Stimulated activated CD4-positive, alpha-beta T cell treated with anti-CD3 and anti-CD28 coated beads, Interleukin-2, amount 100 ng/mL, for 4 hours (primary cell): ENCODE measurements at places on chromosomes 12 and 14.

DNA sequence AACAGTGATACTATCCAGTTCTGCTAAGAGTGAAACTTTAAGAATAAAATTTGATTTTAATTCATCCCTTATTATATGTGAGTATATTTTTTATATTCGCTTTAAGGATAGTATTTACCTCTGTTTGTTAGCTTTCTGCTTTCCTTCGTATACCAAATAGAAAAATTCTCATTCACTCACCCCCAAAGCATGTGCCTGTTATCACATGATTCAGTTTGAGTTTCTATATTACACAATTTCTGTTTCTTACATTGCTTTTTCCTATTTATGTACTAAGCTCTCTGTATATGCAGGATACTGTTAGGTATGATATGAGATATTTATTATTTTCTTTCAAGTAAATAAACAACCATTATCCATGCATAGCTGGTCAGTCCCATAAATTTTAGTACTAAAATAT, 275.2 kb downstream of the FBXL14 start:
- no peak for DNase-seq

- no peak for DNase-seq
Observed at GRCh38 chr12:97685360-97685759, 222.8 kb downstream of the RMST start.

- no peak for DNase-seq
Observed at GRCh38 chr12:107492393-107493134, 193.0 kb upstream of the PWP1 start.

- DNase-seq = no peak
Observed at GRCh38 chr14:22544881-22545420, 44.1 kb downstream of the DAD1 start.

DNA sequence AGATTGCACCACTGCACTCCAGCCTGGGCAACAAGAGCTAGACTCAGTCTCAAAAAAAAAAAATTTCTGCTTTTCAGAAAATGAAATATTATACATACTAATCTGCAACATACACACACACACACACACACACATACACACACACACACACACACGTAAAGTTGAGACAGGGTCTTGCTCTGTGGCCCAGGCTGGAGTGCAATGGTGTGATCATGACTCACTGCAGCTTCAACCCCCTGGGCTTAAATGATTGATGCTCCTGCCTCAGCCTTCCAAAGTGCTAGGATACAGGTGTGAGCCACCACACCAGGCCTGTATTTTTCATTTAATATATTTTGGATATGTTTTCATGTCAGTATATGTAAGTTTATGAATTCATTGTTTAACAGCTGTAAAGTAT, 18.8 kb upstream of the WDR20 start:
- DNase-seq = no peak

- DNase-seq = no peak
Observed at GRCh38 chr12:105935106-105935505, 203.6 kb downstream of the NUAK1 start.

GRCh38 chr14:89564286-89564957, 147.4 kb upstream of the FOXN3 start:
- DNase-seq = no peak

DNA sequence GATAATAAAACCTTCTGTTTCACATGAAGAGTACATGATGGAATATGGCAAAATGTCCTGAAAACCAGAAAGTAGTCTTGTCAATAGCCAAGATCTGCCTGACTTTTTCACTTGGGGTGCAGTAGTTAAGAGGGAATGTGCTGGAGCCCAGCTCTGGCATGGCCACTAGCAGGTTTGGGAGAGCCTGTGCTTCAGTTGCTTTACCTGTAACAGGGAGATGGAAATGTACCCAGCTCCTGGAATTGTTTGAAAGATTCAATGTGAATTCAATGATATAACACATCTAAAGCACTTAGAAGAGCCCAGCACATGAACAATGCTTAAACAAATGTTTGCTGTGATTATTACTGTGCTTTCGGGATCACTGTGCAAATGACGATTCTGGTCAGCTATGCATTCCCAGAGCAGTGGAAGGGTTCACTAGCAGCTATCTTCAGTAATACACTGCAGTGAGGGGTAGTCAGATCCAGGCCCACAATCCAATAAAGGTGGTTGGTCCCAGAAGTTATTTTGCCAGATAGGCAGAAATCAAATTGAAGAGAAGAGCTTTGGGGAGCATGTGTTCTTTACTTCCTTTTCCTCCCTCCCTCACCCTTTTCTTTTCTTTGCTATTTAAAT, 224.9 kb downstream of the APAF1 start:
- DNase-seq = no peak

- DNase-seq = no peak
Observed at GRCh38 chr12:79938843-79939242, 3.9 kb upstream of the PPP1R12A start.

- DNase-seq = no peak
Observed at GRCh38 chr12:64194333-64195149, 27.6 kb downstream of the KICS2 start.

GRCh38 chr12:104702565-104703139, 245.9 kb downstream of the CHST11 start:
- no peak for DNase-seq

DNA sequence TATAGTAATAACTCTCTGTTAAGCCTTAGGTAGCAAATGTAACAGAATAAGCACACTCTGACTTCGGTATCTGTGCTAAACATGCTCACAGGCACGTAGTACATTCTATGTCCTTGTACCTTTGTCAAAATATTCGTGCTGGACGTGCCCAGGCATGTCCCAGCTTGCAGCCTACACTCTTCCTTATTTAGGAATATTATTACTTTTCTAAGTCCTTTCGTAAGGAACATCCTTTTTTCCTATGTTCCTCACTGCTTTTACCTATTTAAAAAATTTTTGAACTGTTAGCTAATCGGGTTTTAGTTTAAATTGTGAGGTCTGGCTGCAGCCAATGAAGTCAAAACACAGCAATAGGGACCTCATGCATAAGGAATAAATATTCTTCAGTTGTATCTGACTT, 24.1 kb upstream of the UBC start:
- no peak for DNase-seq

DNA sequence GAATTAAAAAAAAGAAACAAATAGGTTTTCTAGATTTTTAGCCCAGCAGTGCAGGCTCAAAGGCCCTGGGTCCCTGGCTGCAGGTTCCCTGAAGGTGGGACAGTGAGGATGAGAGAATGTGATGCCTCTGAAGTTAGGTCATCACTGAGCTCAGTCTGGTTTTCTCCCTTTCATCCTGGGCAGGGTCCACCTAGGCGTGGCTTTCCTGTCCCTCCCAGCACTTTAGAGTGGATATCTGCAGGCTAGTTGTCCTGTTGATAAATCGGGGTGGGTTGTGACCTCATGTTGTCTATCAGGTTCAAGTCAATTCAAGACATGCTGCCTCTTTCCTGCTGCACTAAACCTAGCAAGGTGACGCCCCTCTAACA, 60.9 kb downstream of the MAP1LC3B2 start:
- no peak for DNase-seq

DNA sequence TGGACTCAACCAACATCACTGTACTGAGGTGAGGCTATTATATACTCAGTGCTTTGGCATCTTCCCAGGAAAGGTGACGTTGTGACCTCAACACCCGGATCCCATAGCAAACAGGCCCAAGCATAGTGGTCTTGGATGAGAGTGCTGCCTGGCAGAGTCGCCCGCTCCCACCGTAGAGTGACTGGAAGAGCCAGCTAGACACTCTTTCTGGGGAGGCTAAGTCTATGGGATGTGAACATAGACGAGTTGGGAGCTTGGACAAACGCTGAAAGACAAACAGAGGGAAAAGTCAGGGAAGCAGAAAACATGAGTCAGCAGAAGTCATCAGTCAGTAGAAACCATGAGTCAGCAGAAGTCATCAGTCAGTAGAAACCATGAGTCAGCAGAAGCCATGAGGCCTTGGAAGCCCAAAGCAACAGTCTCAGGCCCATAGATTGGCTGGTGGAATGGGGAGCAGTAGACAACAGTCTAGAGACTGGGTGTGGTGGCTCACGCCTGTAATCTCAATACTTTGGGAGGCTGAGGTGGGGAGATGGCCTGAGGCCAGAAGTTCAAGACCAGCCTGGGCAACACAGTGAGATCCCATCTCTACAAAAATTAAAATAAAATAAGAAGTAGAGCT, 66.4 kb upstream of the MAP1LC3B2 start:
- DNase-seq = no peak

DNA sequence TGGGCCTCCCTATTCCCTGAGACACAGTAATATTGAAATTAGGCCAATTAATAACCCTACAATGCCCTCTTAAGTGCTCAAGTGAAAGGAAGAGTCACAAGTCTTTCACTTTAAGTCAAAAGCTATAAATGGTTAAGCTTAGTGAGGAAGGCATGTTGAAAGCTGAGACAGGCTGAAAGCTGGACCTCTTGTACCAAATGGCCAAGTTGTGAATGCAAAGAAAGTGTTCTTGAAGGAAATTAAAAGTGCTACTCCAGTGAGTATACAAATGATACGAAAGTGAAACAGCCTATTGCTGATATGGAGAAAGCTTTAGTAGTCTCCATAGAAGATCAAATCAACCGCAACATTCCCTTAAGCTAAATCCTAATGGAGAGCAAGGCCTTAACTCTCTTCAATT, 140.8 kb downstream of the PTCSC3 start:
- no peak for DNase-seq

GRCh38 chr14:29906256-29906870, 21.3 kb downstream of the PRKD1 start:
- DNase-seq = no peak

- no peak for DNase-seq
Observed at GRCh38 chr12:26406391-26406790, 211.0 kb downstream of the SSPN start.

DNA sequence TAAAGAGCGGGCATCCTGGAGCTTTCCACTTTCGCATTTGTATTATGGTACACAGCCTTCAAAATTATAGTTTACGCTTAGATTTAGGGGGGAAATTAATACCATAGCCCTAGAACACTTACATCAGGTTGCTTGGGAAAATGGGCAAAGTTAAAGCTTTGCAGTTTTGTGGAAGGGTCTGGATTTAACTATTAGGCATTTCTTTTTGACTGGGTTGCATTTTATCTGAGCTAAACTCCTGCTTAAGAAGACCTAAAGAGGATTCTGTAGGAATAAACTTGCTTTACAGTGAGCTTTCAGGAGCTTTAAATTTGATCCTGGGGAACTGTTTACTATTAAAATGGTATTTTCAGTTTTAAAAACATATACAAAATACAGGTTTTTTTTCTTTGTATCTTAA, 42.8 kb upstream of the PTPRQ start:
- DNase-seq = no peak

DNA sequence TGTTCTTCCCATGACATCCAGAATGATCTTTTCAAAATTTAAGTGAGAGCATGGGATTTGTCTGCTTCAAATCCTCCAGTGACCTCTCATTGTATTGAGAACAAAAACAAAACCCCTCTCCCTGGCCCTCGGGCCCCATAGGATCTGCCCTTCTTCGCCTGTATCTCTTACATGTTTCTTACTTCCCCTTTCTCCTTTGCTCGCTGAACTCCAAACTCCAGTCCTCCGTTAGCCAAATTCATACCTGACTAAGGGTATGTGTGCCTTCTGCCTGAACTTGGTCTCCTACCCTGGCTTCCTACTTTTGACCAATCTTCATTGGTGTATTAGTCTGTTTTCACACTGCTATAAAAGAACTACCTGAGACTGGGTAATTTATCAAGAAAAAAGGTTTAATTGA, 13.2 kb upstream of the TSPAN11 start:
- no peak for DNase-seq

DNA sequence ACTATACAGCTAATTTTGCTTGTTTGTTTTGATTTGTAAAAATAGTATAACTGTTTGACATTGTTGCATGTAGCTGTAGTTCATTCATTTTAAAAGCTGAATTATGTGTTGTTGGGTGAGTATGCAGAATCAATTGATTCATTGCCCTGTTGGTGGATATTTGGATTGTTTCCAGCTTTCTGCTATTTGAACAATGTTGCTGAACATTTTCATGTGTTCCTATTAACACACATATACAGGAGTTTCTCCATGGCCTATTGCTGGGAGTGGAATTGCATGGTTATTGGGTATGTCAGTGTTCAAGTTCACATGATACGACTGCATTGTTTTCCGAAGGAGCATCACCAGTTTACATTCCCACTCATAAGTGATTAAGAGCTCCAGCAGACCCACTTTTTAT, 75.3 kb downstream of the SRGAP1 start:
- no peak for DNase-seq

DNA sequence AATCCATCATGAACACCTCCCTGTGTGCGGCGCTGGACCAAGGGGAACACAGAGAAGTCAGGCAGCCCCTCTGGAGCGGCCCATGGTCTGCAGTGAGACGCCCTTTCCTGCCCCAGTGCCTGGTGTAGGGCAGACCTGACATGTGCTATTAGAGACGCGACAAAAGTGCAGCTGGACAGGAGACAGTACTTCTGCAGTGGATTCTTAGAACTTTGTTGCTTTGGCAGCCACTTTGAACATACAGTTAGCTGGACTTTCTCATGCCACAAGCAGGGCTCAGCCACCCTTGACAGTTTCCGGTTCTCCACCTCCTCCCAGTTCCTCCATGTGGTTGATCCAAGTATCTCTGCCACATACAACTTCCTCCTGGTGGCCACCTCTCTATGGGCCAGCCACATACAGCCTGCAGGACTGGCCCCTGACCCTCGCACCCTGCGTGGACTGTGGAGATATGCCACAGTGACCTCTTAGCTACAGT, 45.9 kb downstream of the LGMN start:
- no peak for DNase-seq

- DNase-seq = no peak
Observed at GRCh38 chr12:40039598-40039997, 66.3 kb downstream of the SLC2A13 start.

GRCh38 chr14:78074561-78074960, 95.6 kb upstream of the NRXN3 start:
- no peak for DNase-seq

DNA sequence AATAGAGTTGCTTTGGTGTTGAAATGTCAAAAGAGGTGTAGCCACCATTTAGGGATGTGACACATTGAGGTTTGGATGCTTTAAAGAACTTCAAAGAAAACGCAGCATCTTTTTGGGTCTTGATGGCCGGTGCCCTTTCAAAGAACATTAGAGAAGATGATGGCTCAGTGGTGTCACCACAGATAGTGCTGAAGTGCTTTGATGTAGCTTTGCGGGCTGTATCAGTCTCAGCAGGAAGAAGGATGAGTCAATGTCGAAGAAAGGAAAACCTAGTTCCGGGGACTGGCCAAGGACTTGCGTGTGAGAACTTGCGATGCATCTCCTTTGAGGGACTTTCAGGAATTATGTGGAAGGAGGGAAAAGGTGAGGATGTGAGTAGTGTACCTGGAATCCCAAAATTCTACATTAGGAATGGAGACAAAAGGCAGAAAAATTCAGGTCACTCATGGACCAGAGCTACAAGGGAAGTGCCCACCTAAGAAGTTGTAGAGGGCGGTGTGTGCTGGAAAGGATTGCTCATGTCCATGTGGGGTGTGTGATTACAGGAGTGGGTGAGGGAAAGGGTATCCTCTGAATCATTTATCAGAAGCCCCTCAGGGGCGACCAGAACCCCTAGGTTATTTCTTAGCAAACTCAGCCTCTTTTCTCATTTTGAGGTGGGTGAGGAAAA, 39.7 kb upstream of the GZMB start:
- peak; percentile 66 for DNase-seq

GRCh38 chr12:46608431-46609272, 217.1 kb downstream of the SLC38A4 start:
- DNase-seq = no peak
